Aorta (tissue), 5 donors: ENCODE measurements at places on chromosomes 11 and 22. TPM values are rescaled to one million over a fixed set of nuclear protein-coding genes. Genes with fewer than 3 reads are reported as not detected.
A peak's percentile ranks its signal among the peaks of the same experiment; 100 is the strongest.

DNA sequence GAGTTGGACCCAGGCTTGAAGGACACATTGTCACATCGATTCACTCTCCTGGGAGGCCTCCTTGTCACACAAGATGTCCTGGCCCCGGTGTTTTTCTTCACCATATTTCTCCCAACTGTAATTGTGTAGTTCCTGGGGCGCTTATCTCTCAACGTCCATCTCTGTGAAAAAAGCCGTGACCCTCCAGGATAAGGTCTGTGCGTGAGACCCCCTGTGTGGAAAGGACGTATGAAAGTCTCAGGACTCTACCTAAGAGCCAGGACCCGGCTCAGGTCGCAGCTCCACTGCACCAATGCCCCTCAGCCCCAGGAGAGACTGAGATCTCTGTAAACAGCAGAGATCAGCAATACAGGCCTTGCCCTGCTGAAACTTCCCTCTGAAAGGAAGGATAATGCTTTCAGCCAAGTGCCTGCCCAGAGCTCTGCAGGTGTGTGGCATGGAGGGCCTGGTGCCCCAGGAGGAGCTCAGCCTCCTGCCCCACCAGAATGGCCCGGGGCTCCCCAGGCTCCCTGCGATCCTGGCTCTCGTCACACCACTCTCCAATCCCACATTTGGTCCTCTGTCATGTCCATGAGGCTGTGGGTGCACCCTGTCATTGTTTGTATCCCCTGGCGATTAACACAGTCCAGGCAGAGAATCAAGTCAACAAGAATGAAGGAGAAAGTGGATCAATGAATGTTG, 119.2 kb upstream of the TMEM45B start:
- no peaks in the 10 kb centered on the region for H3K4me1 ChIP-seq
- no peaks in the 10 kb centered on the region for H3K27me3 ChIP-seq
- no peak overlapping the region for H3K27ac ChIP-seq
- H3K4me3 ChIP-seq: no peak overlapping the region
- no peak for DNase-seq
- no peaks in the 10 kb centered on the region for H3K36me3 ChIP-seq

DNA sequence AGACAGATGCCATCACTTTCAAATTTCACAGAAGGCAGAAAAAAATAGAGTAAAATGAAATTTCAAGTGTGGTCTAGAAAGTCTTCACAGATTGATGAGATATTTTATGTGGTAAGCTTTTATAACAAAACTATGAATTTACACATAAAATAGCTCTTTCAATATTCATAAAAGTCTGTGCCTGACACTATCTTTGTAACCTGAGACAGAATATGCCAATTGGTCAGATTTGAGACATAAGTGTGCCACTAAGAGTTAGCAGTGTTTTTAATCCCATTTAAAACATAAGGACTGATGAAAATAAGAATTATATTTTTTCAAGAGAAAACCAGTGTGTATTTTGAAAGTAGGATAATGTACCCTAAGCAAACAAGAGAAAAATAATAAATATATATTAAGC, 769.5 kb upstream of the LUZP2 start:
- no peaks in the 10 kb centered on the region for H3K27me3 ChIP-seq
- no peak overlapping the region for H3K4me3 ChIP-seq
- H3K36me3 ChIP-seq: no peaks in the 10 kb centered on the region
- no peak for DNase-seq
- H3K27ac ChIP-seq: no peak overlapping the region
- no peaks in the 10 kb centered on the region for H3K4me1 ChIP-seq

DNA sequence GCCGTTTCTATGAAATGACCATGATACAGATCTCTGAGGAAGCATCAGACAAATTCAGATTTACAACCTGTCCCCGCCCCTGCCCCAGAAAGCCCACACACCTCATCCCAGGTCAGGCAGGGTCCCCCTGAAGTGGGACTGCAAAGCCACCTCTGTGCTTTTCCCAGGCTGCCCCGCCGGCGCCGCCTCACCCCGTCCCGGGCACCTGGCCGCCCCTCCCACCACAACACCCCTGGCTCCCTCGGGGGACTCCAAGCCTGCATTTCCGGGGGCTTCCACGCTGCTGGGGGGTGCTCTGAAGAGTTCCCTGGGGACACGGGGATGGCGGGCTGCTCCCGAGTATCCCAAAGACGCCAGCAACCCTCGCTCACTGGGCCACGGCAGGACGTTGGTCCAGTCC, 23.2 kb downstream of the DRD4 start:
- no peaks in the 10 kb centered on the region for H3K27me3 ChIP-seq
- DNase-seq: no peak
- H3K27ac ChIP-seq: no peak overlapping the region
- peaks cover 5% of the 10 kb centered on the region for H3K36me3 ChIP-seq
- no peak overlapping the region for H3K4me3 ChIP-seq

- no peak overlapping the region for H3K27ac ChIP-seq
- no peaks in the 10 kb centered on the region for H3K4me1 ChIP-seq
- H3K27me3 ChIP-seq: peaks cover 2% of the 10 kb centered on the region
- H3K4me3 ChIP-seq: no peak overlapping the region
- DNase-seq: no peak
- H3K36me3 ChIP-seq: no peaks in the 10 kb centered on the region
Measured at GRCh38 chr11:102761646-102762238, 18.7 kb downstream of the MMP10 start.

DNA sequence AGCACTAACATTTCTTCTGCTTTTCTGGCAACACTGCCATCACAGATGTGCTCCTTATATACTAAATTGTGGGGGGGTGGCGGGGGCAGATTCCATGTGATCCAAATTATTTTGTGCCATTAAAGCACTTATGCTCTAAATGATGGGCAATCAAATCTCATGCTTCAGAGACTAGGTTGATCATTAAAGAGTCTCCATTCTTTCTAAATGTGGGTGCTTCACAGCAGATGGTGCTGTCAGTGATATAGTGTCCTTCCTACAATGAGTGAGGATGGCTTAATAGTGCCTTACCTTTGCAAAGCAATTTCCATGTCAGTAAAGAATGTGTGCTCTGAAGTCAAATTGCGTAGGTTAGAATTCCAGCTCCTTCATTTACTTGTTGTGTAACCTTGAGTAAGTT, 589.8 kb downstream of the ETS1 start:
- no peak for DNase-seq
- H3K27me3 ChIP-seq: no peaks in the 10 kb centered on the region
- H3K27ac ChIP-seq: no peak overlapping the region
- no peaks in the 10 kb centered on the region for H3K4me1 ChIP-seq
- no peak overlapping the region for H3K4me3 ChIP-seq

DNA sequence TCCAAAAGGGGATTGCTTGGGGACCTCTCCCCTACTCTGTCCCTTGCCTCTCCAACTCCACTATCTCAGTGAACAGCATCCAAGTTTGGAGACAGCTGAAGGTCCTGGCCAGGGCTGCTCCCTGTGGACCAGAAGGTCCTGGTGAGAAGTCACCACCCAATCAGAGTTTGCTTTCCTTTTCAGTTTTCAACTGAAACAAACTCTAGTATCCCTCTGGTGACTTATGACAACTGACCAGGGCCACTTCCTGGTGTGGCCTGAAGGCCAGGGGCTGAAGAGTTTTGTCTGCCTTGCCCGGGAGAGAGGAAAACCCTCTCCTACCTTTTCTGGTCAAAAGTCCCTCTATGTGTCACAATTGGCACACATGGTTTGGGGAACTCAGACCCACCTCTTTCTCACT, 5.1 kb downstream of the JAML start:
- no peak overlapping the region for H3K4me3 ChIP-seq
- H3K36me3 ChIP-seq: no peaks in the 10 kb centered on the region
- H3K4me1 ChIP-seq: no peaks in the 10 kb centered on the region
- H3K27ac ChIP-seq: no peak overlapping the region
- no peak for DNase-seq
- H3K27me3 ChIP-seq: no peaks in the 10 kb centered on the region

DNA sequence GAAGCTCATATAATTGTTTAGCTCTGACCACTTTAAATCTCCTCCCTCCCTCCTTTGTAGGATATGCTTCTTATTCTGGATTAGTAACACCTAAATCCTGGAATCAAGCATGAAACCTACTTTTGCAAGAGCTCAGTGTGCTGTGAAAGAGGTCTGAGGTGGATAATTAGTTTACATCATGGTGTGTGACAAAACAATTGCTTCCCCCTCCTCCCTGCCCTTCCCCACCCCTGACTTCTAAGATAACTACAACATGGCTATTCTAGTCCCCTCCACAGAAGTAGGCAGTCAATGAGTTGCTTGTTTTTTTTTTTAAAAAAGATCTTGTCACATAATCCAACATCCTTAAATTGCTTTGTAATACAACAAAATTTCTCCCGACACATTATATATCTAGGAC, 314.0 kb downstream of the CADM1 start:
- H3K27me3 ChIP-seq: peaks cover 3% of the 10 kb centered on the region
- no peak overlapping the region for H3K27ac ChIP-seq
- no peaks in the 10 kb centered on the region for H3K36me3 ChIP-seq
- no peak overlapping the region for H3K4me3 ChIP-seq
- no peak for DNase-seq

GRCh38 chr11:10487002-10487647, 32.1 kb downstream of the AMPD3 start:
- no peak overlapping the region for H3K27ac ChIP-seq
- no peaks in the 10 kb centered on the region for H3K27me3 ChIP-seq
- no peaks in the 10 kb centered on the region for H3K36me3 ChIP-seq
- H3K4me1 ChIP-seq: no peaks in the 10 kb centered on the region
- H3K4me3 ChIP-seq: no peak overlapping the region
- no peak for DNase-seq

- no peaks in the 10 kb centered on the region for H3K27me3 ChIP-seq
- no peak overlapping the region for H3K4me3 ChIP-seq
Measured at GRCh38 chr11:115501893-115502589, 2.2 kb downstream of the CADM1 start.

DNA sequence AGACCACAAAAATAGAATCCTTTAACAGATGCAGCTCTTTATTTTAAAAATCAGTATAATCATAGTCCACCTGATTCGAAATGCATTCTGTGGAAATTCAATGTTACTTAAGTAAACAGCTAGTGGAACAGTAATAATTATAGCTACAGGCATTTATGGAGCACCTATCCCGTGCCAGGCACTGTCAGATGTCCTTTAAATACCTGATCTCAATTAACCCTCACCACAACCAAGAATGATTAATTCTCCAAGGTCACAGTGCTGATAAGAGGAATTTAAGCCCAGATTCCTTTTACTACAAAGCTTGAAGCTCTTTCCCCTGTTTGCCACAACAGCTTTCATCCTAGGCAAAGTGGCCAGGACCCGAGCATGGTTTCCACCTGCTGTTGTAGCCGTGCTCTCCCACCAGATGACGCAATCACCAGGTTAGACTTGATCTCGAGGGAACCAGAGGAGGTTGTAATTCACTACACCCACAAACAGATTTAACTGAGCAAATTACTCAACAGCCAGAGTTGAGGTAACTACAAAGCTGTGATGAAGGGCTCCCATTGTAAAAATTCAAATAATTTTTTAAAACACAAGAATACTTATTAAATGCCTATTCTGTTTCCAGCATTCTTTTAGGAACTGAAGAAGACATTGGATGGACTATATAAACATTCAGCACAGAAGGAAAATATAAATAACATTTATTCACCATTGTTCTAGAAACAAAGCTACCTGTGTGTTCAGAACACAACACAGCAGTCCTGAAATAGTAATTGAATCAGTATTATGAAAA, 10.3 kb downstream of the PRDM10 start:
- no peaks in the 10 kb centered on the region for H3K4me1 ChIP-seq
- no peaks in the 10 kb centered on the region for H3K27me3 ChIP-seq
- no peak overlapping the region for H3K4me3 ChIP-seq
- H3K36me3 ChIP-seq: no peaks in the 10 kb centered on the region

DNA sequence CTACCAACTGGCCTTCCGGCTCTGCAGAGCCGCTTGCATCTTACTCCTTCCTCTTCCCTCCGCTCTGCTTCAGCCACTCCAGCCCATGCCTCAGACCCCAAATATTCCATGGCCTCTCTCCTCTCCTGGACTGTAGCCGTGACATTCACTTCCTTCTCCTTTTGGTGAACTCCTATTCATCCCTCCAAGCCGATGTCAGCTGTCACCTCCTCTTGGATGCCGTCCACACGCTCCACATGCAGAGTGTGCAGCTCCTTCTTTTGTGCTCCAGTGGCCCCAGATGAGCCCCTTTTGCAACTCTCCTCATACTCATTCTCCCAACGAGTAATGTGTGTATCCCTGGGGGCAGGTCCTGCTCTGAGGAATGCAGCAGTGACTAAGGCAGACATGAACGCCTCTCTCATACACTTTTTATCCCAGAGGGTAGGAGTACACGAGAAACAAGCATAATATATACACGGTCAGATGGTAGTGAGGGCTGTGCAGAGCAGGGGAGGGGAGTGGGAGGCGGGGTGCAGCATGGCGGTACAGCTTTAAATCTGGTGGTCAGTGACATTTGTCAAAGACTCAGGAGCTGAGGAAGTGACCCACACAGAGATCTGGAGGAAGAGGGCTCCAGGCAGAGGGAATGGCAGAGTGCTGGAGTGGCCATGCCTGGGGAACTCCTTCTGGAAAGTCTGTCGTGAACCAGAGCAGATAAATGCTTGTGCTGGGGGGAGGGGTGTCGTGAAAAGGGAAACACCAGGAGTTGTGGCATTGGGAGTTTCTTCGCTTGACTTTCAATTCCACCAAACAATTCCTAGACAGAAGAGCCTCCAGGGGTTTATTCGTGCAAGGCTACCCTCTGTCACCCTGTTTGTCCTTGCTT, 83.8 kb upstream of the ATXN10 start:
- no peak overlapping the region for H3K27ac ChIP-seq
- H3K36me3 ChIP-seq: no peaks in the 10 kb centered on the region
- no peak for DNase-seq
- no peaks in the 10 kb centered on the region for H3K27me3 ChIP-seq
- no peak overlapping the region for H3K4me3 ChIP-seq

DNA sequence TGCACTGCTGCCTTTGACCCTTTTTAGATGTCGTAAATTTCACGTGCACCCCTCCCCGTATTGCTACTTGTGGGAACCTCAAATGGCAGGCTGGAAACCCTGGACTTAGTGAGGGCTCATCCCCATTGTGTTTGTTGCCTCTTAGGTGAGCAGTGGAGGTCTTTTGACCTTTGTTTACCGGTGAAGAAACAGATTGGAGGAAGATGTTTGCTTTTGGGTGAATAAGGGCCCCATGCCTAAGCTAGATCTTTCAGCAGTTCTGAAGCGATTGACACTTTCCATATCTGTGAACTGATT, 782 bp downstream of the SMARCB1 start:
- H3K27me3 ChIP-seq: no peaks in the 10 kb centered on the region
- H3K36me3 ChIP-seq: no peaks in the 10 kb centered on the region
- H3K4me1 ChIP-seq: no peaks in the 10 kb centered on the region
- H3K4me3 ChIP-seq: peak overlapping the region; percentile 82
- no peak for DNase-seq

GRCh38 chr11:12694183-12694531, 19.9 kb downstream of the TEAD1 start:
- H3K4me3 ChIP-seq: no peak overlapping the region
- peak overlapping the region; percentile 99 for H3K27ac ChIP-seq
- no peak for DNase-seq
- no peaks in the 10 kb centered on the region for H3K27me3 ChIP-seq

- no peaks in the 10 kb centered on the region for H3K36me3 ChIP-seq
- H3K27ac ChIP-seq: no peak overlapping the region
- H3K4me1 ChIP-seq: no peaks in the 10 kb centered on the region
- H3K4me3 ChIP-seq: no peak overlapping the region
- H3K27me3 ChIP-seq: no peaks in the 10 kb centered on the region
Measured at GRCh38 chr11:70511345-70511744, 113.0 kb downstream of the CTTN start.

The CAVIN3 gene
- total RNA-seq: 176 TPM

The RAB39A gene
- total RNA-seq: 2.0 TPM

The KCNJ5 gene
- 3.5 TPM for total RNA-seq

The GAB2 gene
- 80.9 TPM for total RNA-seq

The TIMM10 gene
- 40.0 TPM for total RNA-seq

The MRGPRE gene
- total RNA-seq: not detected

The FAM180B gene
- total RNA-seq: 4.8 TPM
